IgD-negative memory B cell (primary cell): ENCODE measurements at places on chromosomes 12 and 14. TPM values are rescaled to one million over a fixed set of nuclear protein-coding genes. Genes with fewer than 3 reads are reported as not detected.

The NKX2-1 gene
- polyA plus RNA-seq: not detected

The NRXN3 gene
- not detected for polyA plus RNA-seq

The ING4 gene
- 76.6 TPM for polyA plus RNA-seq

The DHH gene
- polyA plus RNA-seq: not detected

The FAM90A1 gene
- not detected for polyA plus RNA-seq

The C12orf56 gene
- polyA plus RNA-seq: not detected

The PRH2 gene
- polyA plus RNA-seq: not detected

The CDCA4 gene
- polyA plus RNA-seq: 11.4 TPM

The KIF21A gene
- 1.8 TPM for polyA plus RNA-seq

The KRT72 gene
- polyA plus RNA-seq: not detected

The KCNMB4 gene
- polyA plus RNA-seq: 0.19 TPM

The DIO2 gene
- polyA plus RNA-seq: not detected
